GM19239 (cell line): ENCODE measurements at places on chromosomes 13 and 19.

DNA sequence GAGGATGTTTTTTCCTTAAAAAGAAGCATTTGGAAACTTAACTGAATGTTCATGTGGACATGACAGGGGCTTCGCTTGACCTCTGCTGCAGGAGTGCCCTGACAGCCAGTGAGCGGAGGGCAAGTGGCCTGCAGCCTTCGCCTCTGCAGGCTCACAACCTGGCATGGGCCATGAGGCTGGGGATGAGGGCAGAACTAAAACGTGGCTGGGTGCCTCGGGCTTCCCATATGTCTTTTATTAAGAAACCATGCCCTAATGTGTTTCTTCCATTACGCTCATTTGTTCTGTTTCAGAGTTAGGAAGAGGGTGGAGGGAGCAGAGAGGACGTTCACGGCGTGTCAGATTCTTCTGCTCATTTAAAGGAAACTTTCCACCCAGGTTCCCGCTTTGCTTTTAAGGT is 2.9 kb downstream of the ARHGEF7 start:
- DNase-seq, result no peak

GRCh38 chr19:34393629-34394028 is 10.6 kb upstream of the PDCD2L start:
- DNase-seq, result no peak

DNA sequence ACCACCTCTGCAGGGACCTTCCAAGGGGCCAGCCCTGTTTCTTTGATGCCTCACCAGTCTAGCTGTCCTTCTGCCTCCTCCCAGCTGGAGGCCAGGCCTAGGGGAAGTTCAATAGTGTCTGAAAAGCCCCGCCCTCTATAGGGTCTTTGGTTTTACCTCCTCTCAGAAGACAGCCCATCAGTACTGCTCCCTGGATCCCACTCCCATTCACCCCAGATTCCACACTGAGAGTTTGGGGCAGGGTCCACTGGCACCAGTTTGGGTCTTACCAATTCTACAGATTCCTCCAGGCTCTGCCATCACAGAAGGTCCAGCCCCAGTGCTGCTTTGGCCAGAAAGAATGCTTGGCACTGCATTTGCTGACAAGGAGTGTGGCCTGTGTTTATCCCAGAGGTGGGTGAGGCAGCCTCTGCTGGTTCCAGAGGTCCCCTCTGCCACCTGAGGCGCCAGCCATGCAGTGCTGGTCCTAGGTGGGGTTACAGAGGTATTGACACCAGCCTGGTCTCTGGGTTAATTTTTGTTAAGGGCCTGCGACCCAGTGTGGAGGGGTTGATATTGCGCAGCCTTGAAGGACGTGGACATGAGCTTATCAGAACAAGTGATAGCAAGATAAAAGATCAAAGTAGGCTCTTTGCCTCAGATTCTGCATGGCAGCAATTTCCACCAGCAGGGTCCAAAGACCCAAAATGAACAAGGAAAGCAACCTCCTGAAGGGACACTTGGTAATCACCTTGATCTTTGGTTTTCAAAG is 41.4 kb upstream of the IGSF23 start:
- no peak for DNase-seq

GRCh38 chr19:32258167-32258566 is 87.2 kb upstream of the ZNF507 start:
- DNase-seq, result no peak

- no peak for DNase-seq
These were observed 514 bp downstream of the CEACAM3 start for GRCh38 chr19:41796901-41797300.

- no peak for DNase-seq
These were observed 806 bp downstream of the MAST1 start for GRCh38 chr19:12838886-12839756.

DNA sequence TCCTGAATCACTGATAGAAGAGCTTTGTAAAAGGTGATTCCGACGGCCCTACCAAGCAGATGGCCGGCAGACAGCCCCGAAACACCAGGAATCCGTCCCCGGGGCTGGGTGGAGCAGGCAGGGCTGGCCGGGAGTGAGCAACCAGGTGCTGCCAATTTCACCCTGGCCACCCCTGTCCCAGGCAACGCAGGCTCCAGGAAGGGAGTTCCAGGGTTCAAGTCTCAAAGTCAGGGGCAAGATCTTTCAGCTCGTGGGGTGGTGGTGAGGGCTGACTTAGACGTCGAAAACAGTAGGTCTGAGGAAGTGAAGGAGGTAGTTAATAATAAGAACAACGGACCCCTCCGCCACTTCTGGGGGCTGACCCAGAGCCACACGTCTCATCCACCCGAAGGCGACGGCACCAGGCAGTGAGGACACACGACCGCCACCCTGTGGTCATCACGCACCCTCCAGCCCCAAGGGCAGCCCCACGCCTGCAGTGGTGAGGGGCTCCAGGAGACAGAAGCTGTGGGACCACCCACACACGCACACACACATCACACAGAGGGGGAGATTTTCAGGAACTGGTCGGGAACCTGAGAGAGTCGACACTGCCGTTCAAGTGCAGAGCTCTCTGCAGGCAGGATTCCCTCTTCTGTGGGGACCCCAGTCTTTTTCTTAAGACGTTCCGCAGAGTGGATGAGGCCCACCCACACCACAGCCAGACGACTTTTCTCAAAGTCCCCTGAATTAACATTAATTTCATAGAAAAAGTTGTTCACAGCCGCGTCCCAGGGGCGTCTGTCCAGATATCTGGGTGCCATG is 67.2 kb downstream of the SPACA7 start:
- DNase-seq, result no peak

GRCh38 chr19:40948580-40949299 is 42.3 kb upstream of the CYP2B6 start:
- DNase-seq, result no peak

DNA sequence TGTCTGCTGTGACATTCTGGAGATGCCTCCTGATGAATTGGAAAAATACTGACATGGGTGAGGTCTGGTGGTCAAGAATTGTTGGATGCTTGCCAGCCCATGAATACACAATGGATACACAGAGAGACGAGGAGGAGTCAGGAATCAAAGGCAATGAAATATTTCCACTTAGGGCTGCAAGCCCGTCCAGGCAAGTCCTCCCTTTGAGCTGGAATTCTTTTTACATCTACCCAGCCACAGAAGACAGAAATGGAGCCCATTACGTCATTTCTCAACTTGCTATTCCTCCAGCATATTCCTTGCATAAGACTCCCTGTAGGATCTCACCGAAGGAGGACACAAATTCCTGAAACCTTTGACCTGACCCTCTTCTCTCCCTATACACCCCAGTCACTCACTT is 15.7 kb upstream of the IGFL4 start:
- no peak for DNase-seq

DNA sequence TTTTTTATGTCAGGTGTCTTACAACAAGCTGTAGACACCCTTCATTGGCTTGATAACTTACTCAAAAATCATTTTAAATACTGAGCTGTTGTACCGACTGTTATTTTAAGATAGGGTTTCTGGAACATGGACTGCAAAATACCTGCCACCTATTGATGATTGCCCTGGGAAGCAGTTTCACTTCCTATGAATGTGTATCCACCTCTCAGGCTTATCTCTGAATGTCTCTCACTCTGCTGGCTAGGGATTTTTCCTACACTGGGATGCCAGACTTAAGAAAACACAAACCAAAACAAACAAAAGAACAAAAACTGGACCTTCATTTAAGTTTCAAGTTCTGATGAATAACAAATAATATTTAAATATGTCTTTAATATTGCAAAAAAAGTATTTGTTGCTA is 663.7 kb downstream of the EFNB2 start:
- no peak for DNase-seq

GRCh38 chr19:5934774-5935472 is 20.9 kb downstream of the CAPS start:
- DNase-seq, result no peak
